ENCODE measurements at places on chromosomes 7 and 10. TPM values are rescaled to one million over a fixed set of nuclear protein-coding genes. Genes with fewer than 3 reads are reported as not detected.

The DMBT1 gene
- total RNA-seq: 0.09 TPM

The MBL2 gene
- 0.05 TPM for total RNA-seq

The CALML3 gene
- 144 TPM for total RNA-seq

The CHST3 gene
- 5.9 TPM for total RNA-seq

The AKR1B1 gene
- total RNA-seq: 32.4 TPM
